Brain (organoid and tissue), 16 donors: ENCODE measurements at places on chromosomes 5 and 9.

GRCh38 chr5:111574311-111574710 lies 62.0 kb upstream of the STARD4 start:
- no peak for DNase-seq

- DNase-seq = no peak
Observed at GRCh38 chr5:143318270-143318669, 85.2 kb downstream of the NR3C1 start.

DNA sequence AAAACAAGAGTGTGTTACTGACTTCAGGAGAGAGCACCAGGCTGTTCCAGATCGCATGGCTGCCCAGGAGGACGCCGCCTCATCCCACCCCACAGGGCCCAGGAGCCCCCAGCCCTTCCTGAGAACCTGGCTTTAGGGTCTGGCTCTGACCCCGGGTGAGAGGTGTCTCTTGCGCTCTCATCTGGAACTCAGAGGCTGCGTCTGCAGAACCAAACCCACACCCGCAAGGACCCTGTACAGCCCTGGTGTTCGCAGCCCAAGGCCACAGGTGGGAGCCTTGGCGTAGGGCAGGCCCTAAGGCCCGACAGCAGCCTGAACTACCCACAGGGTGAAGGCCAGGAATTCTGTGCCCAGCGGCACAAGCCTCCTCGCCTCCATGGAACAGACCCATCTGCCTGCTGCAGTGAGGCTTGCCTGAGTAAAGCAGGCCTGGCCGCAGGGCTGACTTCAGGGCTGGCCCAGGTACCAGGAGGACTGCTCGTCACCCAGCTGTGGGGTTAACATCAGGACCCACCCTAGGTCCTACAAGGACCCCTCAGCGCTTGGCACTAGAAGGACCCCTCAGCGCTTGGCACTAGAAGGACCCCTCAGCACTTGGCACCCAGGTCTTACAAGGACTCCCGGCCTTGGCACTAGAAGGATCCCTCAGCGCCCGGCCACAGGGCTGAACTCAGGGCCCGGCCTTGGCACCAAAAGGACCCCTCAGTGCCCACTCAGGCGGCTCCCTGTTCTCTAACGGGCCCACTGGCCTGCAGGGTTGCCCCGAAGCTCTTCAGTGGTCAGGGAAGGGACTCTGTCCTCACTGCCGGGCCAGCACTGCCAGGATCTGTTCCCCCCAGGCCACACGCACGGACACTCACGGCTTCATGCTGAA lies 48.2 kb downstream of the NKD2 start:
- no peak for DNase-seq

GRCh38 chr9:10613419-10613818 lies 617 bp upstream of the PTPRD start:
- DNase-seq = peak; percentile 61

DNA sequence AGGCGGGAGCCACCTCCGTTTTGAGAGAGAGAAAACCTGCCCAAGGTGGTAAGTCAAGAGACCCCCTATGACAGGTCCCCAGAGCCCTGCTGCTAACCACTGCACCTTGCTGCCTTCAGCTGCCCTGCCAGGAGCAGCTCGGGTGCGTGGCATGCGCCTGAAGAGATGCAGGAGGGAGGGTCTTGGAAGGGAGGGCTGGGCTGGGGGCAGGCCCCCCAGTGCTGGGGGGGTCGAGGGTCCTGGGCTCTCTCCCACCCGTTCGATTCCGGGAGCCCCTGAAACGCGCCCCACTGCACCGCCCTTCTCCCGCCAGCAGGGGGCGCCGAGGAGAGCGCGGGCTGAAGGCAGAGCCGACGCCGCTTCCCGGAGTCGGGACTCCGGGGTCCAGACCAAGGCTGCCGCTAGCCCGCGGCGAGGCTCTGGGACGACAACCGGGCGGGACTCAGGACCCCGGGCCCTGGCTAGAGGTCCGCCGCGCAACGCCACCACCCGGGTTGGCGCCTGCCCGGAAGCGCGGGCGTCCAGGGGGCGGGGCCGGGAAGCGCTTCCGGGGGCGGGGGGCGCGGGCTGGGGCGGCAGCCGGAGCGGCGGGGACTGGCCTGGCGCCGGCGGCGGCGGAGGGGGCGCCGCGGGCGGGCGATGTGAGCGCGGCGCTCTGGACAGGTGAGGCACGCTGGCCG lies at the start of gene ZBTB34:
ZBTB34 (plus strand) TSS at position 563 of the 680 bp plus-strand sequence. CDS start 18,761 bp downstream, outside the sequence.
- peak; percentile 85 for DNase-seq

DNA sequence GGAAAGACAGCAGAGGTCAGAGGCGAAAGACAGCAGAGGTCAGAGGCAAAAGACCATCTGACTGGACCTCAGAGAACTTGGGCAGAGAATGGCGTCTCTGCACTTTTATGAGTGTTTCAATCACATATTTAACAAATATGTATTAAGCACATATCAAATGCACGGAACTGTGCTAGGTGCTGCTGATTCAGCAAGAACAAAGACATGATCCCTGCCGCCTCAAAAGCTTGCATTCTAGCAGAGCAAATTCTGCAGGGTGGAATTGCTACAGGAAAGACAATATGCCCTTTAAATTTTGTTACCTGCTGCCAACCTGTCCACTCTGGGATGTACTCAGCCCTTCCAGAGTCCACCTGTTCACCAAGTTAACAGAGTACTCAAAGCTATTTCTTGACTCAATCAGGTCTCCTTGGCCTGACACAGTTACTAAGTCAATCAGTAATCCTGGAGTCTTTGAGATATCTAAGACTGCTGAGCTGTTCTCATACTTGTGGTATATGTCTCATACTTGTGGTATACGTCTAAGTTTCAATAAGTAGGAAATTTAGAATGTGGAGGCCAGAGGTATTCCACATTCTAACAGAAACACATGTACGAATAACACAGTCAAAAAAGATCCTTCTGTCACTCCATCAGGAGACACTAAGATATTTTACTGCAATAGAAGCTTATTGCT lies 131.8 kb downstream of the GNAQ start:
- no peak for DNase-seq

DNA sequence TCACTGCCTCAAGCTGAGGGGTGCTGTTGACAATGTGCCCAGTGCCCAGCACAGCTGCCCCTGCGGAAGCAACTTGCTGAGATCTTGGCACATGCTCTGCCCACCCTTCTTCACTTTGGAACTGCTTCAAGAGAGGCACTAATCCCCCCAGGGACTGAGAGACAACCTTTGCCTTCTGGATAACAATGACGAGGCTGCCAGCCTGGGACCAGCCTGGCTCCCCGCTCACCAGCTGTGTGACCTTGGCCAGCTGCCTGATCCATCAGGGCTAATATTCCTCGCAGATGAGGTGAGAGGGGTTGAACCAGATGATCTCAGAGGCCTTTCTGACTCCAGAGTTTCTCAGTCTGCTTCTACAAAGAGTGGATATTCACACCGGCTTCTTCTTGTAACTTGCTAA lies 81.0 kb downstream of the SHB start:
- DNase-seq = no peak

GRCh38 chr5:169412831-169413230 lies 111.9 kb upstream of the SLIT3 start:
- DNase-seq = no peak

- DNase-seq = no peak
Observed at GRCh38 chr5:164353155-164353554, 847.7 kb downstream of the MAT2B start.
